BJ (cell line): ENCODE measurements at places on chromosomes 3 and 15.

DNA sequence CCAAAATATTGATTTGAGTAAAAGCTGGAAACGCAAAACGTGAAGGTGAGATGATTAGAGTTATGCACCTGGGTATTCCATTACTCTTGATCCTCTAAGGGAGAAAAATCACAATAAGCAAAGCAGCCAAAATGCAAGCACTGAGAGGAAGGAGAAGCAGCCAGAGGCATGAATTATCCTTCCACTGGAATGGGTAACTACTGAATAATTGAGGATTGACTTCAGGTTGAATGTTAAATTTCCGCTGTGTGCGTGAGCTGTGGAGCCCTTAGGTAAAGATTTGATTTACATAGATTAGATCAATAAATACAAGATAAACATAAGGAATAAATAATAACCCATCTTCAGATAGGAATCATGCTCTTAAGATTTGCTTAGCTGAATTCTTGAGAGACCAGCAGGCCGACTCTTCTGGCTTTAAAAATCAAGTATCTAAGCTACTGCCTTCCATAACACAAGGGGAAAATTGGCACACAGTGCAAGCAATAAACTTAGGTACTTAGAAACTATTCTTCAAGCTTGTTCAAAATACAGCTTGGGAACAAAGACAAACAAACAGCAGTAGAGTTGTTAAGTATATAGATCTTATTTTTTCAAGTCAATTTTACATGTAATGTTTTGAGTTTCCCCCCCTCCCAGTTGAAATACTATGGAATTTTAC lies 1459.5 kb downstream of the ZPLD1 start:
- DNase-seq = no peak

GRCh38 chr3:196655496-196655895 lies 16.0 kb downstream of the NRROS start:
- DNase-seq = no peak

DNA sequence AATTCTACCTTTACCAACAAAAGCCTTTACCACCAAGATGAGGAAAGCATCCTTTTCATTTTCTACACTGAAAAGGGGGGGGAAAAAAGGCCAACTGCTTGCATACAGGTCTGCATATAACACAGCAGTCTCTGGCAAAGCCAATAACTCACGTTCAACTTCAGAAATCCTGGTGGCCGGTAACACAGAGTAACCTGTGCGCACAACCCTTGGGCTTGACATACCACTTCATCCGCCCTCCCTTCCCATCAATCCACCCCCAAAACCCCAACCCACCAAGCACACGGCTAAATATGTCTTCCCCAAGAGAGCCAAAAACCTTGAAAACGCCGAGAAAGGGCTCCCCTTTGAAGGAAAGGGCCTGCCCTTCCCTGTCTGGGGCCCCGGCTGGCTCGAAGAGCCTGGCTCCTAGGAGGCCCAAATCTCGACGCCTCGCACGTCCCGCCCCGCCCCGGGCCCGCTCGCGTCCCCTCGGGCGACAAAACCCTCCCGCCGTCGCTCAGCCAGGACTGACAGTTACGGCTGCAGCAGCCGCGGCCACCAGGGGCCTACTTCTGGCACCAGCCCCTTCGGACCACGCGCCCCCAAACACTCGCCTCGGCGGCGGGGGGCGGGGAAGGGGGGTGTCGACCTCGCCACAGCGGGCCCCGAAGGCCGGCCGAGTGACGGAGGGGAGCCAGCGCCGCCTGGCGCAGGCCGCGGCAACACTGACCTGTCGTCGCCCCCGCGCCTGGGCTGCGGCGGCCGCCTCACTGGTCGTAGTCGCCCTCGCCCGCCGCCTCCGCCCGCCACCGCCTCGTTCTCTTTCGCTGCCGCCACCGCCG lies 835 bp downstream of the UBE3A start:
- DNase-seq = no peak

GRCh38 chr3:36812240-36812639 lies 47.9 kb upstream of the DCLK3 start:
- DNase-seq = no peak

- DNase-seq = no peak
Observed at GRCh38 chr3:48129921-48130320, 58.3 kb downstream of the CDC25A start.

DNA sequence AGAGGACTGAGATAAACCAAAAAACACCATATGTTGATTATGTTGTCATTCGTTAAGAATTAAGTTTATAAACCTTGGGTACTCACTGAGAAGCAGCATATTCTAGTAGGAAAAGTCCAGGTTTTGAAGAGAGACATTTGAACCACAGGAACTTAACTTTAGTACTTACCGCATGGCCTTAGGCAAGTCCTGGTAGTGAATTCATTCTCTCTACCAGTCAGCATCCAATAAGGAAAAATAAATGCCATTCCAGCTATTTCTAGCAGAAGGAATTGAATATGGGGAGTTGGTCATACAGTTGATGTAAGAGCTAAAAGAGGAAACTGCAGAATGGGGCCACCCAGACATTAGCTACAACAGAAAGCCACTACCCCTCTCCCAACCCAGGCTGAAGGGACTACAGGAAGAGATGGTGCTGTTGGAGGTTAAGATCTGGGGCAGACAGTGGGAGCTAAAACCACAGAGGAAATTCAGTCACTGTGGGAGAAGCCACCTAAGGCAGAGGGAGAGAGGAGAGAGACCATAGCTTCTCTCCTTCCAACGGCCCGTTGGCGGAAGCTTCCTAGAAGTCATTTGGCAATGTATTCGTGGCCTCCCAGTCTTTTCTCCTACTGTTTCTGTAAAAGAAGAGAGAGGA lies 133.8 kb upstream of the RARB start:
- DNase-seq = no peak

DNA sequence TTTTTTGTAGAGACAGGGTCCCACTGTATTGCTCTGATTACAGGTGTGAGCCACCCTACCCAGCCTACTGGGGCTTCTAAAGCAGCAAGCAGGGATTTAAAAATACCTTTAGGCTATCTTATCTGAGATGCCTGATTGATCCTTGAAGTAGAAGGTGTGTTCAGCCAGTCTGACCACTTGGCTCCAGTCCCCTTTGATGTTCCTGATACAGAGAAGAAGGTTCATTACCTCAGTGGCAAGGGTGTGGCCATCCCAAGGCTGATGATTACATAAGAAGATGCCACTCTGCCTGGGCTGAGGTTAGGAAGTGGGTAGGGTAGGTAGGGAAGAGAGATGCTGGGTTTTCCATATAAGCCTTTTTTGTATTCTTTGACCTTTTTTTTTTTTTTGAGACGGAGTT lies 11.2 kb upstream of the DCAF1 start:
- DNase-seq = no peak
